ENCODE measurements at places on chromosomes 5 and 9. TPM values are rescaled to one million over a fixed set of nuclear protein-coding genes. Genes with fewer than 3 reads are reported as not detected.

The HTR1A gene
- not detected for total RNA-seq

The CCNB1 gene
- 73.4 TPM for total RNA-seq

The CAMK2A gene
- total RNA-seq = not detected

The PCDHA13 gene
- 0.09 TPM for total RNA-seq

The NEURL1B gene
- total RNA-seq = 0.36 TPM

The TEX48 gene
- not detected for total RNA-seq

The TAF11L10 gene
- not detected for total RNA-seq

The NNT gene
- total RNA-seq = 52.5 TPM

The C5orf34 gene
- 3.1 TPM for total RNA-seq

The PANK3 gene
- 40.8 TPM for total RNA-seq

The SNX18 gene
- total RNA-seq = 53.2 TPM

The C5orf58 gene
- total RNA-seq = not detected

The MLANA gene
- not detected for total RNA-seq

The STK32A gene
- total RNA-seq = 0.38 TPM

The FRMPD1 gene
- total RNA-seq = not detected

The MCTP1 gene
- total RNA-seq = 40.7 TPM

The FGF18 gene
- total RNA-seq = not detected

All from endothelial cell of coronary artery (primary cell).